ENCODE measurements at places on chromosomes 3 and 15.

- DNase-seq: no peak
Measured at GRCh38 chr15:98980899-98981228, 26.7 kb downstream of the PGPEP1L start.

DNA sequence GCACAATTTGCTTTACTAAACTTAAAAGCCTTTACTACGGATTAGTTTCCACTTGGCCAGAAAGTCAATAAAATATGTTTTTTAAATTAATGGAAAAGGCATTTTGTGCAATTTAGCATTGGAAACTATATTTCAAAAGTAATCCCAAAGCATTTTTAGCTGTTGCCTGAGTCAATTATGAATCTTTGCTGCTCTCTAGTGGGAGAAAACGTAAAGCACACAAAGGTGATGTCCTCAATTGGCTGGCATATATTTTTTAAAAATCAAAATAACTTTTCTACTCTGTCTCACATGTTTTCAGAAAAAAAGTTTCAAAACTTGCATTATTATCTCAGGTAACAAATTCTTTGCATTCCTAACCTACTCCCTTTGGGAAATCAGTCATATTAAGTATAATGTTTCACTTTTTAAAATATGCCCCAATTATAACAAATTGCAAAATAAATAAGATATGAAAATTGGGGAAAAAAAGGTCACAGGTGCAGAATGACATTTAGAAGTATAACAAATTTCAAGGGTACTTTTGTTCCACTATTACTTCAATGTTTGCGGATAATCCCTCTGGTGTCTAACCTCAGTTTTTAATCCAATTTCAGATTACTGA is 47.2 kb upstream of the TEX55 start:
- DNase-seq: no peak

DNA sequence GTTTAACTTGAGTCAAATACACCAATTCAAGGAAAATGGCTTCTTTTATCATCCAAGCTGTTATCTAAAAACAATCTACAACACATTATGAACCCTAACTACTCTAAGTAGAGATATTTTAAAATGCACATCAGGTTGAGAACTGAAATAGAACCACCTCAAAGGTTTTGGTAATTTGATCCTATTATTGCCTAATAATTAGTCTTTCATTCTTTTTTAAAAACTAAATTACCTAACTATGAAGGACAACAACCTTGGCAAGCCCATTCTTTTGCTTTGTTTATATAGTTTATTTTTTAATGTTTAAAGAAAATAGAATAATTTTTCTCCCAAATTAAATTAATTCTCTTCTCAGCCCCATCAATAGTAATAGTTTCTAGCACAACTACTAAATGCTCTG is 61.1 kb upstream of the PPIB start:
- DNase-seq: no peak

DNA sequence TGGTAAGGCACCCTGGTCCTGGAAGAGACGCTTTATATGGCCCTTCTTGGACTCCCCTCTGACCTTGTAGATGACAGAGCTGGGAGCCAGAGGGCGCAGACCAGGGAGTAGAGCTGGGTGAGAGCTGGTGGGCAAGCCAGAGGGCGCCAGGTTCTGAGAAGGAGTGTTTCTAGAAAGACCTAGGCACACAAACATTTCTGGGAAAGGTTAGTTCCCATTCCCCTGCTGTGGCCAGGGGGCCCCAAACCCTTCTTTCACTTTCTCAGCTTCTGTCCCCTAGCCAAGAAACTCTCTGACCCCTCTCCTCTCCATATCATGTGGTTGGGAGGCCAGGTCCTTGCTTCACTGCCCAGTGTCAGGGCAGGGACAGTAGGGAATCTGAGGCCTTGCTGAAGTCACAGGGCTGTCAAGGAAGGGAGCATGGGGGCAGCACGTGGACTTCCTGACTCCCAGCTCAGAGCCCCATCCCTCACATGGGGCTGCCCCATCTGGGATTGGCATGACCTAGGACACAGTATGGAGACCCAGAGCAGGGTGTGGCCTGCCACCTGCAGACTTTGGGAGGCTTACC is 3.6 kb downstream of the HEMK1 start:
- DNase-seq: no peak

DNA sequence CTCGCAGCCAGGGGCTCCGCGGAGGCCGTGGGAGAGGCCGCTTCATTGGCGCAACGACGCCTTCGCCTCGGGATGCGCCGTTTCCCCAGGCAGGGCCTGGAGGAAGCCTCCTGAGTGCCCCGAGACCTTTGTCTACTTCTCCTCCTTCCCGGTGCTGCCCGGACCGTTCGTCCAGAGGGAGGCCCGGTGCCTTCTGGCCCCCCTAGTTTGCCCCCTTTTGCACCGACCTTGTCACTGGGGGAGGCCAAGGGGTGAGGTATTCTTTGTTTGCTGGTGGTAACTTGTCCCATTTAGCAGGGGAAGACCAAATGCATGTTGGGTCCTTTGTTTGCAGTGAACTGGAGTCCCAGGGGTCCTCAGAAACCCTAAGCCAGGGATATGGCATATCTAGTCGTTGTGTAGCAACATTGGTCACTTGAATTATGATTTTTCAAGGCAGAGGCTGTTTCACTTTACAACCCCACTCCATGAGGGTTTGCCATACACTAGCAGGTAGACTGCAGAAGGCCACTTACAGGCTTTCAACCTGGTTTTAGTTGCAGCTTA is 615 bp downstream of the DHX30 start:
- no peak for DNase-seq

DNA sequence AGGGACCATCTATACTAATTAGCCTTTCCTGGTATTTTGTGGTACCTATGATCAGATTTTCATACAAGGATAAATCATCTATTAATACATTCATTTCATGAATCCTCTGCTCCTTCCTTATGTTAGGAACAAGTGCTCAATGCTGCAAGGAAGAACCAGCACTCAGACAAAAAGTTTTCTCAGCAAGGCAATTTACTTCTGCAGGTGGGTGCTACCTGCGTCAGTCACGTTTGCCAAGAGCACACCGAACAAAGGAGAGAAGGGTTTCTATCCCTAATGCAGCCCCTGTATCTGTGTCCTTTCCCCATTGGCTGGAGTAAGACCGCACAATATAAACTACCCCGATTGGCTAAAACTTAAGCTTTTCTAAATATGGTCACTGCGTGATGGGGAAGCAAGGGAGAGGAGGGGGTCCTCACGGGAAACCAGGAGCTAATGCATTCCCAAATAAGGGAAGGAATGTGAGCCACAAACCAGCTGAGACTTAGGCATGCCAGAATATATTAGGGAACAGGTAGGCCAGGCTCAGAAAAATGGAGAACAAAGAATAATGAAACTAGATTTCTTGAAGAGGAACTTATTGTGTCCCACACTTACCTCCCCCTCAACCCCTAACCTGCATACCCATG is 76.5 kb downstream of the AQR start:
- no peak for DNase-seq

DNA sequence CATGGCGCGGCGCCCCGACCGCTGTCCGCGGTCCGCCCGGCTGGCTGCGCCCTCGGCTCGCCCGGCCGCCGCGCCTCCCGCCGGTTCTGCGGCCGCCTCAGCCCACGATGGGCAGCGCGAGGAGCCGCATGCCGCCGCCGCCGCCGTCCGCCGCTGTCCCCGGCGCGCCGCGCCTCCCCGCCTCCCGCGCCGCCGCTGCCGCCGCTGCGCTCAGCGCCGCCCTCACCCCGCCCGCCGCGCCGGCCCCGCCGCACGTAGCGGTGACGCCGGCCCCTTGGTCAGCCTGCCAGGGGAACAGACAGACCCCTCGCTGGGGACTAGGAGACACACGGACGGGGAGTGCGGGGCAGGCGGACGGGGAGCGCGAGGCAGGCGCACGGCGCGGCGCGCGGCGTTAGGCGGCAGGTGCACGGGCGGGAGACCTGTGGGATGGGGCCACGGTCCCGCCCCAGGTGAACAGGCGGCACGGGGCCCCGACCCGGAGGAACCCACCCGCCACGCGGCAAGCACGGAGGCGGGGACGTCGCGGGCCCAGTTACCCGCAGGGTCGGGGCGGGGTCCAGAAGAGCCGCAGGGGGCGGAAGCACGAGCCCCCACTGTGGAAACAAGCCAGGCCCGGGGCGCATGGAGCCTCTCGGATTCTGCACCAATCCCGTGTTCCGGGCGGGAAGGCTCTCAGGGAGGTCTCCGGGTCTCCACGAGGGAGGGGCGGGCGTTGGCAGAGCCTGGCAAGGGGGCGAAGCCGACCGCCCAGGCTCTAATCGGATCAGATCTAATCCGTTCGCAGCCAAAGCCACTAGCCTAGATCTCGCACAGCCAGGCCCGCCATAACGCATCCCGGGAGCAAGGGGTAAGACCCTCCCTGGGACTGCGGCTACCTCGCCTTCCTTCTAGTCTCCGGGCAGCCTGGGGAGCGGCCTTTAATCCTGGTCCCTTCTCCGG is at the start of gene CSPG5:
Gene CSPG5, minus strand, starts transcription at position 175 of the 942 bp plus-strand sequence. Its CDS starts 172 bp downstream, at position 3.
- no peak for DNase-seq

- no peak for DNase-seq
Measured at GRCh38 chr3:108130701-108131474, 40.1 kb upstream of the CD47 start.

DNA sequence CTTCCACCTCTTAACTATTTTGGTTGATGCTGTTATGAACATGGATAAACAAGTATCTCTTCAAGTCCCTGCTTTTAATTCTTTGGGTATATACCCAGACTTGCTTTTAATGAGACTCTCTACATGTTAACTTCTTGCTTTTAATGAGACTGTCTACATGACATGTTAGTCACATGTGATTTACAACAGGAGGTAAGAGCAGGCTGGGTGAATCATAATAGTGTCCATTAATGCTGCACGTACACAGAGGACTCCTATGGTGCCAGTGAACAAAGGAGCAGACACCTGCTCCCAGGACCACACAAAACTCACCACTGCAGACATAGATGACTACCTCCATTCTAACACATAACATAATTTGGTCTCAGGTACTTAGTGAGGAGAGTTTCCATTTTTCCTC is 273.4 kb upstream of the NSMCE3 start:
- DNase-seq: no peak

GRCh38 chr3:124504332-124505059 is 225.8 kb upstream of the UMPS start:
- DNase-seq: no peak

- no peak for DNase-seq
Measured at GRCh38 chr3:18135060-18135814, 289.9 kb downstream of the SATB1 start.

DNA sequence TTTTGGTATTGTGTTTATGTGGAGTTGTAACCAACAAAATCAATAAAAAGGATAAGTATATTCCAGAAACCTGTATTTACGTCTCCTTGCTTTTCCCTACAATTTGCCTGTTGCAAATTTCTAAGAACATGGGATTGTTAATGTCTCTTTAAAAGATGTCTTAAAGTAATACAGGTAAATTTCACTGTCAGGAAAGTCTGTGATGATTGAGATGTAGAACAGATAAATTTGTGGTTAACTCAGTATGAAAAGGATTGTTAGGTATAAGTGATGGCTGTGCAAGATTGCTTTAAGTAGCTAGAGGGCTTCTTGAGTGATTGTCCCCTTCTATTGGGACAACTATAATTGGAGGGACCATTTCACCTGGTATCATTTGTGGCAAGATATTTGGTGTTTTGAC is 6.8 kb downstream of the PTPRG start:
- no peak for DNase-seq

DNA sequence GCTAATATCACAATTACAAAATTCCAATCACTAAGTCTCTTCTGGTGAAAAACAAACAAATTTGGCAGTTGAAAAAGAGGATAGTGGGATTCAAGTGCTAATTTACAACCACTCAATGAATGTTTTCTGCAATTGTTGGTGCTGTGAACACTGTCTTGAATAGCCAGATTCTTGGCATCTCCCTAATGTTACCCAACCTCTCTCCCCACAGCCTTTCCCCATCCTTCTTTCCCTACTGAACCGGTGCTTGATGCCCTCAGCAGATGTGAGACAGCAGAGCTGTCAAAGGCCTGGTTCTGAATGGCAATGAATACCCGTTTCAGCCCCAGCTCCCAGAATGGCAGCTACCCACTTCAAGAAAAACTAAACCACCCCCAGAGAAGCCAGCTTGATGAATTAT is 22.5 kb upstream of the BHLHE40 start:
- DNase-seq: no peak

- DNase-seq: peak; percentile 69
Measured at GRCh38 chr15:31263751-31264558, 62.7 kb upstream of the KLF13 start.

DNA sequence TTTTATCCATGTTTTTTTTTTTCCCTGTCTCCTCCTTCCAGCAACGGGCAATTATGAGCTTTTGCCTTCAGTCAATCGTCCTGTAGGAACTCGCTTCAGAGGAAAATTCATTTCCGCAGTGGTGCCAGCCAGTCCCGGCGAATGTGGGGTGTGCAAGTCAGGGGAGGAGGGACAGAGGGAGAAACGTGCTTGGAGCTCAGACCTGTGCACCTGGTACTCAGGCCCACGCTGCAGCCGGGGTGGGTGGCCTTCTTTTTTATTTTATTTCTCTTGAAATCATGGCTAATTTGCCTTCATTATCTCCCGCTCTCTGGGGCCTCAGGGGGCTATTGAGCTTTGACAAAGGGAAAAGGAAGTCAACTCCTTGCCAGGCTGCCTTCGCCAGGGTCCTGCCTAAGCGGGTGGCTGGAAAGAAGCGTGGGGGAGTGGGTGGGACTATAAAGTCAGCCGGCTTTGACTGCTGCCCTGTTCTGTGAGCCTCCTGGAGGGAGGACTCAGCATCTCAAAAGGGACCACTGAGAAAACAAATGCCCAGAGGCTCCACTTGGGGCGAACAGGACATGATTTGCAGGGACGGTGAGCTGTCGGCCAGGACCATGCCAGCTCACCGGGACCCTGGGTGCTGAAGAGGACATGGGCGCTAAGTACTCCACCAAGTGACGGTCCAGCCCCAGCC is 5.5 kb downstream of the GRIP2 start:
- DNase-seq: no peak

DNA sequence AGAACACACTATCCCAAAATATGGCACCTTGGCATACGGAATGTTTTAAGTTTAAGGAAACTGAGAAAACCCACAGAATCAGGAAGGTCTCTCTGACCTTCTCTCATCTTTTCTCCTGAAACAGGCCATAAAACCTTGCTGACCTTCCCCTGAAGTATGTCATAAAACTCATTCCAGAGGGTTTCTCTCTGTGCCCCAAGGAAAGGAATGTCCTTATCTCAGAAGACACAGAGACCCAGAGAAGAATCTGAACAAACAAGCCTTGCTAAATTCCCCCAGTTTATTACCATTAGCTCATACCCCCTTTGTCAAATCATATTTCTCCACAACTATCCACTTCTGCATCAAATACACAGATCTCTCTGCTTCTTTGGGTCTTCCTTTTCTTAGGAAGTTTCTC is 603.1 kb downstream of the MCTP2 start:
- no peak for DNase-seq

- no peak for DNase-seq
Measured at GRCh38 chr15:66947471-66947870, 117.9 kb upstream of the SMAD3 start.

DNA sequence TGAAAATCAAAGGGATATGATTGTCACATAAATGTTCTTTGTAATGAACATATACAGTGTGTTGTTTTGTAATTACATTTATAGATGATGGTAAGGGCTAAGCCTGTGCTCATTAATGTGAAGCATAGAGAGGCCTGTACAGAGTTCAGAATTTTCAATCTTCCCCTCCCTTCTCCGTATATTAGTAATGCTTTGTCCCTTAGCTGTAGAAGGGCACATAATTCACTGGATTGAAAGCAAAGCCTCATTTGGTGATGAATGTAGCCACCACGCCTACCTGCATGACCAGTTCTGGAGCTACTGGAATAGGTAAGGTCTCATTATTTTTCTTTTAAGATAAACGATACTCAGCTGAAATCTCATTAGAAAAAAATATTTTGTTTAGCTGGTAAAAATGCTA is 130.2 kb downstream of the CDIN1 start:
- DNase-seq: no peak

- no peak for DNase-seq
Measured at GRCh38 chr3:125054449-125055329, 1.1 kb downstream of the HEG1 start.

Measured in activated CD4-positive, alpha-beta T cell treated with anti-CD3 and anti-CD28 coated beads for 1 hour (primary cell).